ENCODE measurements at places on chromosomes 7 and 10.

DNA sequence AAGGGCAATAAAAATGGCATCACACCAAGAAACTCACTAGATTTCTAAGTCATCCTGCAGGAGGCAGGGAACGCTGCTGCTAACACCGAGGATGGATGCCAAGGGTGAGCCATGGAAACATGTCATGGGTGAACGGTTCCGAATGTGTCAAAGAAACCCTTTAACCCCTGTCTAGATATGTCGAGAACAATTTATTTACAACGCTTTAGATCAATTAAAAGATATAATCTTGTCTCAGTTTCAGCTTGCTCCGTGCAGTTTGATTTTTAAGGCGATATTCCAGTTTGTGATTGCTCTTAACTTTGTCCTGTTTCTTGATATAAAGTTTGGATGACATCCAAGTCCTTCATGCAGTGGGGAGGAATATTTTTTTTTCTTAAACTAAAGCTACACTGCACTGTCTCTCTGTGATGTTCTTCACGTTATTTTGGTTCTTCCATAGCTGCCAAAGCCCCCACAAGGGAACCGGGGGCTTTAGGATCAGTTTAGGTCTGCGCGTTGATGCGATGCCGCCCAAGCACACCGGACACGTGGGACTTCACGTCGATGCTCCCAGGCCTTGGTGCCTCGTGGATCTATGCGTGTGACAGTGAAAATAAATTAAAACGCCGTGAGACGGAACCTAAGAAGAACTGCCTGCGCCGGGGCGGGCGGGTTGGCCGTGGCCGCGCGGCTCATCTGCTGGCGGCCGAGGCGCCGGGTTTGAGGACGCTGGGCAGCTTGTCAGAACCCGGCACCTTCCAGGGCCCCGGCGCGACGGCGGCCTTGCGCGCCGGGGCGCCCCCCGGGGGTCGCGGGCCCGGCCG lies 220.3 kb downstream of the PHTF2 start:
- DNase-seq, result no peak

DNA sequence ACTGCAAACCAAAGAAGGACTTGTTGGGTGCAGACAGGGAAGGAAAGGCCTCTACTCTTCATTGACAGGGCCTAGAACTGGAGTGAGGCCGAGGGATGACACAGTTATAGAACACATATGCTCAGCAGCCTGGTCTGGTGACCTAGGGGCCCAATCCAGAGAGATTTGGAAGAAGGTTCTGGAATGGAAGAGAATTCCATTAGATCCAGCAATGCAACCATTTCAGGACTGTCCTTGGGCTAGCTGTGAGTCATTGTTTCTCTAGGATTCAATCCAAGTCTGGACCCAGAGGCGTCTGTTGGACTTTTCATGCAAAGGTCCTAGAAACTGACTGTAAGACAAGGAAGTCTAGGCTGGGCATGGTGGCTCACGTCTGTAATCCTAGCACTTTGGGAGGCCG lies 59.2 kb downstream of the WIPF3 start:
- no peak for DNase-seq

GRCh38 chr10:128438417-128439063 lies 312.3 kb upstream of the MKI67 start:
- no peak for DNase-seq

DNA sequence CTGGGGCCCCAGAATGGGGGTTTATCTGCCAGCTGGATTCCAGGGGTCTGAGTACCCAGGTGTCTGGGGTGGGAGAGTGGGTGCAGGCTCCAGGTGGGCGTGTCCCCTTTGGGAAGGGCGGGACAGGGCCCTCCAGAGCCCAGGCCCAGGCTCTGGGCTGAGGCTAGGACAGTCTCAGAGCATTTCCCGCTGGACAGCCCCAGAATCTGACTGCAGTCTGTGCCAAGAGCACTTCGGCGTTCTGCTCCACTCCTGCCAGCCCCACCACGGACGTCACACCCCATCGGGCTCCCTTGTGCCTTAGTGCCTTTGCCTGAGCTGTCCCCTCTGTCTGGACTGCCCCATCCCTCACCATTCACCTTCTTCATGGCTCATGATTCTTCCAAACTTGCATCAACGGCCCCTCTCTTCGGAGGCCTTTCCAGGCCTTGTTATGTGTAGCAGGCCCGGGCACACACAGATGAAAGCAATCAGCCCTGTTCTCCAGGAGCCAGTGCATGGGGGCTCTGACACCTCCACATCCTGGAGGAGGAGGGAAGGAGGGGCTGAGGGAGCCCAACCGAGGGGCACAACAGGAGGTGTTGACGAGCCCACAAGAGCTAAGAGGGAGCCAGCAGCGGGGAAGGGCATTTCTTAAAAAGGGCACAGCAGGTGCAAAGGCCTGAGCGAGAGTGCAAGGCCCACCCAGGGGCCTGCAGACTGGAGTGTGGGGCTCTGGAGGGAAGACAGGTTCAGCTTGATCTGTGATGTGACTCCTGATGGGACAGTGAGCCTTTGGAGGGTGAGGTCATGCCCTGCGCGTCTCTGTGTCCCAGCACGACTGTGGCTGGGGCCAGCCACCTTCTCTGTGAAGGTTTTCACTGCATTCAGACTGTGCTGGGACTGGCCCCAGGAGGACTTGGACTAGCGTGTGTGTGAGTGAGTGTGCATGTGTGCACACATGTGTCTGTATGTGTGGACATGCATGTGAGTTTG lies 41.7 kb downstream of the GTF2IRD1 start:
- no peak for DNase-seq

- no peak for DNase-seq
Observed at GRCh38 chr7:3710122-3710521, 409.1 kb downstream of the SDK1 start.

DNA sequence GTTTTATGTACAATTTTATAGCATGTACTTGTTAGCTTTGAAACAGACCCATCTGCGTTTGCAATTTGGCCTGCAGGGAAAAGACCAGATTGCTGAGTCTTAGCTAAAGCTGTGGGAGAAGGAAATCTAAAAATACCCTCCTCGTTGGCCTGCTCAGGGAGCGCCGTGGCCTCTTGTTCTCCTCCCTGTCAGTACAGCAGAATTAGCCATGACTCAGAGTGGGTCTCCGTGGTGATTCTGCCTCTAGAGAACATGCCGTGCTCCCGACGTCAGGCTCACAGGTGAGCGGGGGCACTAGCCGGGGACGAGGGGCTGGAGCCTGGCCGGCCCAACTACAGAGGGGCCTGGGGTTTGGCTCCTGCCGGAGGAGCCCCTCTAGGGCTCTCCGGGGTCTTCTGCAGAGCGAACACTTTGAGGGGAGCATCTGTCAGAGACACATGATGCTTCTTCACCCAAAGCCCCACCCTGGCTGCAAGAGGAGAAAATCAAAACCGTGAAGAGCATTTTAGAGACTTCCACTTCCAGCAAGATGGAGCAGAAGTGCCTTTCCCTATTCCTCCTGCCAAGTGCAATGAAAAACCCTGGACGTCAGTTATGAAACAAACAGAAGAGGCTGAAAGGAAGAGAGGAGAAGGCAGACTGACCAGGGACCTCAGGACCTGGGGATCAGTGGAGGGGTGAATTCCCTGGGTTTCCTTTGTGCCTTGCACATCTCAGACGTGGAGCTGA lies 98.9 kb downstream of the LHPP start:
- no peak for DNase-seq

- no peak for DNase-seq
Observed at GRCh38 chr10:66940965-66941364, 15.1 kb downstream of the LRRTM3 start.

DNA sequence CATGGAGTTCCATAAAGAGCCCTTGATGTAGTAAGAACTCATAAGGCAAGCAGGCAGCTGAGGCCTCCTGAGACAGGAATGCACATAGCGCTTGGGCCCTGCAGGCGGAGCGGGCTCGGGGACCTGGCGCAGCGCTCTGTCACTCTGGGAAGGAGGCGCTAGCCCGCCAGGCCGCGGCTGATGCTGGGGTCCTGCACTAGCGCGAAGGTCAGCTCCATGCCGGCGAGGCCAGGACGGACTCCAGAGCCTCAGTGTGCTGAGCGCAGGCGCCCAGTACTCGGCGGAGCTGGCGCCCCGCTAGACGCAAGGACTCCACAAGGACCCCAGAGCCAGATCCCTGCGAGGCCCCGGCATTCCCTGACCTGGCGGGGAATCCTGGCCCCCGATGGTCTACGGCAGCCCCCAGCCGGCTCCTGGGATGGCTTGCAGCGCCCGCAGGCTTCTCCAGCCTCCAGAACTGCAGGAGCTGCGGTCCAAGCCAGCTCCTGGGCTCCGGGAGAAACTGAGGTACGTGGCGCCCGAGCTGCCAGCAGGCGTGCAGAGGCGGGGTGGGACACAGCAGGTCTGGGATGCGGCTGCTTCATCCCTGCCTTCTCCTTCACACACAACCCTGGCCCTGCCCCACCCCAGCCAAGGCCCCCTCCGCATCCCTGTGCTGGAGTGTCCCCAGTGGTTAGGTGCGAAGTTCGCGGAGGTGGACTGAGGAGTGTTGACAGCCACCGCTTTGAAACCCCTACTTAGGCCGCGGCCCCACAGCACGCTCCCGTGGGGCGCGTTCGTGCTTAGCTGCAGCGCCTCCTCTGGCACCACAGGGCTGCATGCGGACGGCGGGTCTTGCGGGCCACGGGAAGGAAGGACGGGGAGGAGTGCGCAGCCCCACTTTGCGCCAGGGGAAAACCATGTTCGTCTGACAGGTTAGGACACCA lies 761.5 kb upstream of the POM121L12 start:
- DNase-seq, result no peak

- no peak for DNase-seq
Observed at GRCh38 chr10:88070080-88070880, 206.9 kb downstream of the PTEN start.

DNA sequence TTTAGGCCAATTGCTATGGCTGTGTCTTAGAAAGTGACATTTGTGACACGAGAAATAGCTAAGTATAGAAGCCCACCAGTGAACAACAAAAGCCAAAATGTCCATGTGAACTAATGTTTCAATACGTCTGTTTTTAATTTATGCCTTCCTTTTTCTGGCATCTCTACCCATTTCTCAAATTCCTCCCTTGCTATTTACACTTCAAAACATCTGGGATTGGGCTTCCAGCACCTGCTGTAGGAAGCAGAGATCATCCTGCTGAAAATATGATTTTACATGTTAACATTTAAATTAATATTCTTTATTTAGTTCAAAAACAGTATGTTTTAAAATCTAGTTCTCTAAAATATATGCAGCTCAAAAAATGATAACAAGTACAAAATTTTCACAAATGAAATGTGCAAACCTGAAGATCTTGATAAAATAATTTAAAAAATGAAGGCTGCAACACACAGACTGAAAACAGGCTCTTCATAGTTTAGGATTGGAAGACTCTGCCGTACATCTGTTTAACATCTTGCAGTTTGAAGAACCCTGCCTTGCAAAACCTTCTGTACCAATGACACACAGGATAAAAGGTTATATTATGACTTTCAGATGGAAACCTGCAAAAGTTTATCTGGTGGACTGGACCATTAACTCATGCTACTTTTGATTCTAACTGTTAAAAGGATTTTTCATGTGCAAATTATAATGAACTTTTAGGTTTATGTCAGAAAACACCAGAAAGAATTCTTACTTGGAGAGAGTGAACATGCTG lies 408.4 kb downstream of the SUGCT start:
- no peak for DNase-seq

- no peak for DNase-seq
Observed at GRCh38 chr10:112724404-112724991, 225.5 kb upstream of the TCF7L2 start.

DNA sequence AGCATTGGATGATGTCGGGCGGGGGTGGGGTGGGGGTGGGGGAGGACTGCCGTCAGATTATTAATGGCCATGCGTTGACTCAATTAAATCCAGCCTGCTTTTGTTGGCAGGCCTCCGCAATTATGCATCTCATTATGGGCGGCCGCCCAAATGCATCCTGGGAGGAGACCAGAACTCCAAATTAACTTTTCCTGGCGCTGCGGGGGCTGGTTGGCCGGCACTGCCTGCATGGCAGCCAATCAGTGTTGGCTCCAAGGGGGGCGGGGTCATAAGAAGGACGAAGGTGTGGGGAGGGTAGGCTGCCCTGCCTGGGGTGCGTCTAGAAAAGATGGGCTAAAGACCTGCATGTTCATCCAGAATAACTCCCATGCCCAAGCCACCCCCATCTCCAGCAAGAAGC lies 83.9 kb upstream of the PAX2 start:
- DNase-seq, result no peak

DNA sequence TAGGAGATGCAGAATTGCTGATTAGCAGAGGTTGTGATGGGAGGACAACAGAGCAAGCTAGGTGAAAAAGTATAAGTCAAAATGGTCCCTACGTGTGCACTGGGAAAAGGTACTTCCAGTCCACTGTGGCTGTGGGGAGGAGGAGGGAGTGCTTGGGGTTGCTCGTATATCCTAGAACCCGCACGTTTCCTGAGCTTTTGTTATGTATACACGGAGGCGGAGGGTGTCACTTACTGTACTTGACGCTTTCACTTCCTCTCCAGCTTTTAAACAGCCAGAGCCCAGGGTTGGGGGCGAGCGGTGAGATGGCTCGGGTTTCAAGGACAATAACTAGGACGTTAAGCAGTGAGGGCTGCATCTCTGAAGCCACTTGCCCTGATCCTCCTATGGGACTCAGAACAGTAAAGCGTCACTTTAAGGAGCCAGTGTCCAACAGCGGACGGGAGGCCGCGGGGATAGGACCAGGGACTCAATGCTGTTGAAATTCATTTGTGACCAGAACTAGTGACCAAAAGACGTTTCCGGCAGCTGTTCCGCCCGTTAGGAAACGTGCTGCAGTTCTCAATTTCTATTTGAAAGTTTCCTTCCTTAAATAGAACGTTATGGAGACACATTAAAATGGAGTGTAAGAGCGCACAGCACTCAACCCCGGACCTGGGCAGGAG lies 985 bp upstream of the ETV1 start:
- no peak for DNase-seq

DNA sequence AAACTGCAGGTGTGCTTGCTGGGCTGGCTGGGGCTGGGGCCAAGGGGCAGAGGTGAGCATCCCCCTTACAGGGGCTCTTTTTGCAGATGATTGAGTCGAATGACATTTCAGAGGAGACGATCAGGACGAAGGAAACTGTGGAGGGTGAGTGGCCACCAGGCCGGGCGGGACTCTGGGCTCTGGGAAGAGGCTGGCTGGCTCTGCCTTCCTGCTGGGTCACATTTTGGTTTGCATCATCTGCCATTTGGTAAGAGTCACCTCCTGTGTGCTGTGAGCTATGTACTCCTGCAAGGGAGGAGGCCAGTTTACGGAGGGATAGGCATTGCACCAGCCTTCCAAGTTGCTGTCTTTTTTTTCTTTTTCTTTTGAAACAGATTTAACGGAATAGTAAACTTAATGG lies 73.0 kb upstream of the GTF2IRD1 start:
- DNase-seq, result no peak

DNA sequence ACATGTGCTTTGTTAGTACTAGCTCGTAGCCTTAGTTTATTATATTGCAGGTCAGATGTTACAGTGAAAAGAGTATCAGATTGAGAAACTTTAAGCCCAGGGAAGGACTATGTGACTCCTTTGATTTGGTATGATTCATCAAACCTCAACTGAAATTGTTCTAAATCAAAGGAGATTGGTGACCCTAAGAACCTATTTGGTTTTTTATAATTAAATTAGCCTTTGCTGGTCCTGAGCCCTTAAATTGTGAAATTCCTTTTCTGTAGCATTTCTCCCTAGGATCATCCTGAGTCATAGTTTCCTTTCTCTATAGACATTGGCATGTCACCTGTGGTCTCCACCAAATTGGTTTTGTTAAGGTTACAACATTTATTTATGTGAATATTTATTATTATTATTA lies 89.7 kb downstream of the POLR1F start:
- no peak for DNase-seq

GRCh38 chr10:101467286-101467770 lies 113.4 kb downstream of the BTRC start:
- DNase-seq, result no peak

GRCh38 chr10:88672041-88672440 lies 7.8 kb downstream of the LIPF start:
- no peak for DNase-seq

GRCh38 chr7:80881351-80881900 lies 37.4 kb downstream of the SEMA3C start:
- DNase-seq, result no peak
